NCI-H446 treated with DMSO at 0.1 percent for 48 hours (cell line): ENCODE measurements at places on chromosomes 7 and 10.

DNA sequence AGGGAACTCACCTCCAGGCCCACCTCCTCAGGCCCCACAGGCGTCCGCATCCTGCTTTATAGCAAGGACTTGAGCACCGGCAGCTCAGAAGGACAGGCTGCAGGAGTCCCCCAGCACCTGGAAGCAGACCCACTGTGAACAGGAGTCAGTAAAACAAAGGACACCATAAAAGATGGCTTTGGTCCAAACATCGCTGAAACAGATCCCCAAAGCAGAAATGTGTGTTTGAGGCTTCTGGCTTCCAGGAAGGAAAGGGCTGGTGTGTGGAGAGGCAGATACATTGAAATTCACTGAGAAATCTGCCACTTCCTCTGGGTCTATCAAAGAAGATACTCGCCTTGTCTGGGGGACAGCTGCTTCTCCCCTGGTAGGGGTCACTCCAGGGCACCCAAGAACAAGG lies 286.2 kb downstream of the PLXNA4 start:
- DNase-seq: no peak

DNA sequence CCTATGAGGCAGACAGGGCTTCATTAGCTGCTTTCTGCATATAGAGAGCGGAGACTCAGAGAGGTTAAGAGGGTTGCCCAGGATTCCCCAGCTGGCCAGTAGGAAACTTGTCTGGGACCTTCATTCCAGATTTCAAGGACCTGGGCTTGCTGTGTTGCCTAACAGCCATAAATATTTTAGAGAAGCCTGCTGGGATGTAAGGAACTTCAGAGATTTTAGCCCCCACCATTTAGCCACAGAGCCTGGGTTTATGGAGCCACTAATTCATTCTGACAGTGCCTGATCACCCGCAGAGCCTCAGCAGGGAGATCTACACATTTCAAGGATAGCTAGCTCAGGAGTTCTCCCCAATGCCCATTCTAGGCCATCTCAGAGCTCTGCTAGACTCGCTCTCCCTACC lies 56.6 kb upstream of the TRUB1 start:
- no peak for DNase-seq

GRCh38 chr10:103941801-103942200 lies 23.8 kb upstream of the STN1 start:
- no peak for DNase-seq

DNA sequence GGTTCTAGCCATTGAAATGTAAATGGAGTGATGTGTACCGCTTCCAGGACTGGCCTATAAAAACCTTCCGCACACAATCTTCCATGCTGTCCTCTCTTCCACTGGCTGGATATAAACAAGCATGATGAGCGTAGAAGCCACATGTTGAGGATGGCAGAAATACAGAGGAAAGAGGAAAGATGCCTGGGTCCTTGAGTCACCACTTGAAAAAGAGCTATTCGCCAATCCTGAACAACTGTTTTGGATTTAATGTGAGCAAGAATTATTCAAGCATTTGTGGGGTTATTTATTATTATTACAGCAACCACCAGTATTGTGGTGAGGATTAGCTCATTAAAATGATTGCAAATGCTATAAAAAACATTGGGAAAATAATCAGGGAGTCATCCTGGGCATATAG lies 45.8 kb upstream of the PLXNA4 start:
- no peak for DNase-seq

GRCh38 chr10:25222085-25222660 lies 47.4 kb downstream of the GPR158 start:
- DNase-seq: no peak

- no peak for DNase-seq
Observed at GRCh38 chr7:276230-276835, 13.6 kb upstream of the FOXL3 start.

- DNase-seq: no peak
Observed at GRCh38 chr7:35694161-35694783, 663 bp downstream of the HERPUD2 start.

DNA sequence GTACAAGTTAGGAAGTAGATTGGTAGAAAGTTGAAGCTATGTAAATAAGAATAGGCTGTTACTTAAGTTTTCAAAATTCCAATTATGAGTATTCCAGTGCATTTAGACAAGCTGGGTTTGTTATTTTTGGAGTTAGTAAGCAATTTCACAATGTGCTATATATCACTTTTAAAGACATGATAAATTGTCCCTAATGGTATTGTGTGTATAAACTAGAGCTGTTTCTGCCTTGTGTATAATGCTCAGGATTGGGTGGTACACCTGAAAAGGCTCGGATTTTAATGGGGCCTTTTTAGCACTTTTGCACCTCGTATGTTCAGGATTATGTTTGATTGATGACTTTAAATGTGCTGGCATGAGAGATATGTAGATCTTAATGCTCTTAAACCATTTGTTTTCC lies 175.8 kb downstream of the VTI1A start:
- DNase-seq: no peak

DNA sequence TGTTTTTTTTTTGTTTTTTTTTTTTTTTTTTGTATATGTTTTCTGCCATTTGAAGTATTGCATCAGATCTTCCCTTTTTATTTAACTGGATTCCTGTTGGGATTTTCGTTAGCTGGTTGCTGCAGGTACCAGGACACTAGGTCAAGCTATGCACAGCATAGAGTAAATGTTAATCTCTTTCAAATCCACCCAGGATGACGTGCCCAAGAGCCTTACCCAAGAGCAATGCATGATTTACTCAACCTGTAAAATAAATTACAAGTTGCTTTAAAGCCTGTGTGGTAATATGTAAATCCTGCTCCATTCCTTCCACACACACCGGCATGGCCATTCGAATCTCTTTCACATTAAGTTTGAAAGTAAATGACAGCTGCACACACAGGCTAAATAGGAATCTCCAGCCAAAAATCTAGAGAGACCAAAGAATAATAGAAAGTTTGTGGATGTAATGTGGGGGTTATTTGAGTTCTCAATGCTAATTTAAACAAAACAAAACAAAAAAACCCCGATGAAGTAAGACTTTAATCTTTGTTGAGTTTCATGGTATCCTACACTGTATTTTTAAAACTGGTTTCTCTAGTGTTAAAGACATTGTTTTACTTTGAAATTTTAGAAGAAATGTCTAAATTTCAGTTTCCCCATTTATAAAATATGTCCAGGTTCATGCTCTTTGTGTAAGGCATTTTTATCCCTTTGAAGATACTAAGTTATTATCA lies 167.9 kb downstream of the FRMD4A start:
- no peak for DNase-seq

- no peak for DNase-seq
Observed at GRCh38 chr7:20439416-20440185, 108.9 kb downstream of the ITGB8 start.
